Stimulated activated CD4-positive, alpha-beta T cell treated with anti-CD3 and anti-CD28 coated beads, Interleukin-15, amount 100 ng/mL, for 1 hour (primary cell): ENCODE measurements at places on chromosomes 11 and 22.

DNA sequence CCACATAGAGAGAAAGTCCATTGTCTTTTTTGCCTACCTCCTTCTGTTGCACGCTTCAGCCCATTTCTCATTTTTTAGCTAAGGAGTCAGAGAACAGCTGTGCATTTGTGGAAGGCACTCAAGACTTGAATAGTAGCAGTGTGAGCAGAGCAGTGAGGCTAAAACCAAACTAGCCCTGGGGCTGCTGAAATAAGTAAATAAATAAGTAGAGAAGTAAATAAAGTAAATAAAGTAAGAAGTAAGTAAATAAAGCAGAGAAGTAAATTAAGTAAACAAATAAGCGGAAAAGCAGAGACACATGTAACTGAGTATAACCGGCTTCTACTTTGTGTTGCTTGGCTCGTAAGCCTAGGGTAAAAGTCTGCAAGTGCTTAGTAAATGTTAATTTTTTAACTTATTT, 2.4 kb upstream of the OR52L1 start:
- DNase-seq: no peak

- DNase-seq: no peak
These were observed 32.8 kb upstream of the WNT7B start for GRCh38 chr22:46009730-46010129.

GRCh38 chr22:27982106-27982505, 63.0 kb upstream of the PITPNB start:
- DNase-seq: no peak

DNA sequence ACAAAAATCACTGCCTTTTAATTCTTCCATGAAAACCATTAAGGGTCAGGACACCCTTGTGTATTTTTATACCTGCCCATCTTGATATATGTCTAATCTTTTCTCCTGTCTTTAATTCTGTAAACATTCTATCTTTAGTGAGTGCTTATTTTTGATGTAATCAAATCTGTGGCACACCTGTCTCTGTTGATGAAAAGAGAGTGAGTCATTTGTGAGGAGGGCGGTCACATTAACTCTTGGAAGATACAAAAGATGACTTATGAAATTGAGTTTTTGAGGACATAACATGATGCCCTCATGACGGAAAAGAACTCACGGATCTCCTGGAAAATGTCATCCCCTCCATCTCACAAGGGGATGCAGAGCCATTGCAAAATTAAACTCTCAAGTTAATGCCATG, 206.5 kb upstream of the PGR start:
- no peak for DNase-seq

DNA sequence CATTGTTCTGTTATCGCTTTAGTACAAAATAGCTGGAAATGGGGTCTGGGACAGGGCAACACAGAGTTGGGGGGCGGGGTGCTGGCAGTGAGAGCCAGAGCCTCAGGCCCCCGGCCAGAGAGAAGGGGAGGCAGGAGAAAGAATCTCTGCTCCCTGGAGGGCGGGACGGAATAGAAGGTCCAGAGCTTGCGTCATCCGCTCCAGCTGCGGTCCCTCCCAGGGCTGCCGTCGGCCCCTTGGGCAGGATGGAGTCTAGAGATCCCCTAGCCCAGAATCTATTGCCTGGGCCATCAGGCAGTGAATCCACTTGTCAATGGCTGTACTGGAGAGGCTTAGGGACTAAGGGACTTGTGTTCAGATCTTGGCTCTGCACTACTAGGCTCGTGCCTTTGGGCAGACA, 5.0 kb downstream of the TP53I11 start:
- DNase-seq: no peak

DNA sequence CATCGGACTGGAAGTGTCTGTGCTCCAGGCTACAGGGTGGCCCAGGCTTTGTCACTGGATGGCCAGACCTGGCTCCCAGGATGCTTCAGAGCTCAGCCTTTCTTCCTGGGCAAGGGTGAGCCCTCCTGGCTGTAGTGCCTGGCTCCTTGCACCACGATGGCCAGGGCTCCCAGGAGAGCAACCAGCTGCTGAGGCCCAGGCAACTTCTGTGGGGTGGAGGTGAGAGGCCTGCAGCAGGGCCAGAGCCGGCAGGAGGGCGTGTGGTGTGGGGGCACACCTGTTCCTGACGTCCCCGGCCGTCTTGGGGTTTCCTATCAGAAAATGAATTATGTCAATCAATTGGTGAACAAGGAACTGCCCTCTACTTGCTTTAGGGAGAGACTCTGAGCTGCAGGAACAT, 82.1 kb downstream of the DHCR7 start:
- no peak for DNase-seq

- no peak for DNase-seq
These were observed 90.4 kb upstream of the PDGFD start for GRCh38 chr11:104254347-104254746.
